Esophagus muscularis mucosa (tissue), 4 donors: ENCODE measurements at places on chromosomes 5 and 9. TPM values are rescaled to one million over a fixed set of nuclear protein-coding genes. Genes with fewer than 3 reads are reported as not detected.

- H3K36me3 ChIP-seq: no peaks in the 10 kb centered on the region
- H3K27me3 ChIP-seq: no peaks in the 10 kb centered on the region
- DNase-seq: no peak
- H3K4me3 ChIP-seq: no peak overlapping the region
- peaks cover 47% of the 10 kb centered on the region for H3K4me1 ChIP-seq
Measured at GRCh38 chr5:126523818-126524510, 71.1 kb downstream of the ALDH7A1 start.

Gene KCNIP1
- total RNA-seq: 1.7 TPM

GRCh38 chr9:130301483-130302286 lies 36.1 kb downstream of the HMCN2 start:
- H3K36me3 ChIP-seq: no peaks in the 10 kb centered on the region
- peaks cover 84% of the 10 kb centered on the region for H3K4me1 ChIP-seq
- no peak for DNase-seq
- peak overlapping the region; percentile 75 for H3K27ac ChIP-seq
- H3K27me3 ChIP-seq: no peaks in the 10 kb centered on the region
- no peak overlapping the region for H3K4me3 ChIP-seq

Gene LAMC3
- total RNA-seq: 0.50 TPM

DNA sequence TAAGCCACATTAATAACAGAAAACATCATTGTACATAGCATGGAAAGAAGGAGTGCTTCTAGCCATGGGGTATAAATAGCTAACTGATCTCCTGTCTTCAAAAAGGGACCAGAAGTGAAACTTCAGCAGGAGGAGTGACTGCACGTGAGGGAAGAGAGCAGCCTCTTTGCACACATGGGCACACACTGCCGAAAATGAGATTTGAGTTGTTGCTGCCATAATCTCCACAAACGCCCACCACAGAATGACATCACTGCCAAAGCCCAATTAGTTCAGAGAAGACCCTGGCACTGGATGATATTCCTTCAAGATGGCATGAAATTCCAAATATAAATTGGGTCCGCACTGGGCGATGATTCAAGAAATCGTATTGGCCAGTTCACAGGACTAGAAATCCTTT lies 238.9 kb upstream of the NR4A3 start:
- no peak overlapping the region for H3K27ac ChIP-seq
- peak; percentile 55 for DNase-seq
- H3K36me3 ChIP-seq: no peaks in the 10 kb centered on the region
- no peak overlapping the region for H3K4me3 ChIP-seq

Gene DND1
- not detected for total RNA-seq

DNA sequence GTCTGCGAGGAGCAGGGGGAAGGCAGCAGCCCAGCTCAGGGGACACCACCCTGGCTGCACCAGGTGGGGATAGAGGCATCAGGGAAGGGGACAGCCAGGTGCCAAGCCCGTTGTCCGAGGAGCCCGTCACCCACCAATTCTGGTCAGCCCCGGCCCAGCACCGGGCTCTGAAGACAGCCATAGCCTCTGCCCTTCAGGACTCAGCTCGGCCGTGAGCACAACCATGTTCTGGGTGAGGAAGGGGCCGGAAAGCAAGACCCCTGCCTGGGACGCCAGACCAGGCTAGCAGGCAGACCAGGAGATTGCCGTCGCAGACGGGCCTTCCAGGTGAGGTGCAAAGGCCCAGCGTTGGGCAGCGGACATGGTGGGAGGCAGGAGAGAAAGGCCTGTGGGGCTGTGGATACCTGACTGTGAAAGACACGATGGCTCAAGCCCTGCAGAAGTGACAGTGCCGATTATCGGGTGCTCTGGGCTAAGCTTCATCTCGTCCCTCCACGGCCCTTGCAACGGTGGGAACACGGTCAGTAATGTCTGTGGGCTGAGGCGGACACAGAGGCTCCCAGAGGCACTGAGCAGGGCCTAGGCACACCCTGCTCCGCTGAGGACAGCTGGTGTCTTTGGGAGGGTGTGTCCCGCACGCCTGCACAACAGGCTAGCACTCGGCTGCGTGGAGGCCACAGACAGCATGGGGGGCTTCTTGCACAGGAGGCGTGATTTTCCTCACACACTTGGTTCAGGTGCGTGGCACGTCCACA lies 36.5 kb downstream of the DBH start:
- H3K4me1 ChIP-seq: no peaks in the 10 kb centered on the region
- no peak overlapping the region for H3K4me3 ChIP-seq
- no peak overlapping the region for H3K27ac ChIP-seq
- H3K36me3 ChIP-seq: no peaks in the 10 kb centered on the region
- DNase-seq: no peak
- H3K27me3 ChIP-seq: peaks cover 5% of the 10 kb centered on the region

- no peak for DNase-seq
- peak overlapping the region; percentile 97 for H3K27ac ChIP-seq
- no peaks in the 10 kb centered on the region for H3K27me3 ChIP-seq
- peaks cover 26% of the 10 kb centered on the region for H3K4me1 ChIP-seq
- peak overlapping the region; percentile 85 for H3K4me3 ChIP-seq
- H3K36me3 ChIP-seq: no peaks in the 10 kb centered on the region
Measured at GRCh38 chr5:134649163-134649835, 714 bp downstream of the SEC24A start.

DNA sequence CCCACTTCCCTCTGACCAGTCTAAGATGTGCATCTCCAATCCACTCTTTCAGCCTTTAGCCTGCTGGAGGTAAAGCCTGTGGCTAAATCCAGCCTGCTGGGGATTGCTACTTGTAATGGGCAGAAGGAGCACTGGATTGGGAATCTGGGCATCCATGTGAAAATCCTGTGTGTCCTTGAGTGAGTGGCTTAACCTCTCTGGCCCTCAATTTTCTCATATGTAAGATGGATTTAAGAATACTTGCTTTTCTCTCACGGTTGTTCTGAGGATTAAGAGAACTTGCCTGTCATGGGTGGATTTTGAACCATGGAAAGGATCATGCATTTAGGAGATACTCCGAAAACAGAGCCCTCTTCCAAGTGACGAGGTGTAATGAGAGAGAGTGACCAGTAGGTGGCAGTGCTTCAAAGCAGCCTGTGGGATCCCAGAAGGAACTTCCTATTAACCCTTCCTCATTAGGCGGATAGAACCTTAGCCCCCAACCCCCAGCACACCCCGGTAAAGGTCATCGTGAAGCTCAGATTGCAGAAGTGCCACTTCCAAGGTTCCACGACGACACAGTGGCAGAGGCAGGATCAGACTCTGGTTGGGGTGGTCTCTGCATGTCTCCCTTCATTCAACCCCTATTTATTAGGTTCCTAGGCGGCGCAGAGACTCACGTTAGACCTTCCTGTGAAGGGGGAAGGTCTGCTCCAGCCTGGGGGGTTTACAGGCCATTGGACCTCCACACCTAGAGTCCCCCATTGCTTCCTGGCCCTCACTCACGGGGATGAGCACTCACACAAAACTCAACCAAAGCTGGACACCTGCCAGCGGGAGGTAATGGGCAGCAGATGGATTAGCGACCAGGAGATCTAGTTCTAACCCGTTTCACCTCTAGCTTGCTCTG lies 68.7 kb upstream of the ZNF618 start:
- H3K27ac ChIP-seq: no peak overlapping the region
- peak; percentile 91 for DNase-seq
- H3K4me3 ChIP-seq: peak overlapping the region; percentile 41
- peaks cover 4% of the 10 kb centered on the region for H3K4me1 ChIP-seq
- H3K27me3 ChIP-seq: peaks cover 8% of the 10 kb centered on the region

Gene GMCL2
- total RNA-seq: not detected
